ENCODE measurements at places on chromosomes 5 and 9.
A peak's percentile ranks its signal among the peaks of the same experiment; 100 is the strongest.

DNA sequence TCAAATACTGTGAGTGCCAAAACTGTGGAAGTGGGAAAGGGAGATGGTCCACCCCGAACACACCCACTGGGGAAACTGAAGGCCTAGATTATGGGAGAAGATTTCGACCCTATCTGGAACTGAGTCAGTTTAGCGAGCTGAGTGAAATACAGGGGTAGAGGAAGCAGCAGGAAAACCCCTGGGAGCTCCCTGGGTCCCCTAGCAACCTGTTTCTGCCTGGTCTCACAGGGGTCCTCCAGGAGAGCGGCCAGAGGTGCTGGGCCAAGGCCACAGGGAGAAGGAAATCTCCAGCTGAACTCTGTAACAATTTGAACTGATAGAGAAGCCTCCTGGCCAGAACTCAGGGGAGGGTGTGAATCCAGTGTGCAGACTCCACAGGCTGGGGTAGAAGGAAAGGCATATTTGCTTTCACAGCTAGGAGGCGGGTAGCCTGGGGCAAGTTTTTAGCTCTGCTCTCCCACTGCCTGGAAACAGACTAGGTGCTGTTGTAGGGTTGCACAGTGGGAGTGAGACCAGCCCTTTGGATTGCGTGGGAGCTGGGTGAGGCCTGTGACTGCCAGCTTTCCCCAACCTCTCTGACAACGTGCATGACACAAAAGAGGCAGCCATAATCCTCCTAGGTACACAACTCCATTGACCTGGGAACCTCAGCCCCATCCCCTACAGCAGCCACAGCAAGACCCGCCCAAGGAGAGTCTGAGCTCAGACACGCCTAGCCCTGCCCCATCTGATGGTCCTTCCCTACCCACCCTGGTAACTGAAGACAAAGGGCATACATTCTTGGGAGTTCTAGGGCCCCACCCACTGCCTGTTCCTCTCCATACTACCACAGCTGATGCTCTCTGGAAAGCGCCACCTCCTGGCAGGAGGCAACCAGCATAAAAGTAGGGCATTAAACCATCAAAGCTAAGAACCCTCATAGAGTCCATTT is 78.8 kb upstream of the GPBP1 start:
- peak; percentile 21 for DNase-seq

DNA sequence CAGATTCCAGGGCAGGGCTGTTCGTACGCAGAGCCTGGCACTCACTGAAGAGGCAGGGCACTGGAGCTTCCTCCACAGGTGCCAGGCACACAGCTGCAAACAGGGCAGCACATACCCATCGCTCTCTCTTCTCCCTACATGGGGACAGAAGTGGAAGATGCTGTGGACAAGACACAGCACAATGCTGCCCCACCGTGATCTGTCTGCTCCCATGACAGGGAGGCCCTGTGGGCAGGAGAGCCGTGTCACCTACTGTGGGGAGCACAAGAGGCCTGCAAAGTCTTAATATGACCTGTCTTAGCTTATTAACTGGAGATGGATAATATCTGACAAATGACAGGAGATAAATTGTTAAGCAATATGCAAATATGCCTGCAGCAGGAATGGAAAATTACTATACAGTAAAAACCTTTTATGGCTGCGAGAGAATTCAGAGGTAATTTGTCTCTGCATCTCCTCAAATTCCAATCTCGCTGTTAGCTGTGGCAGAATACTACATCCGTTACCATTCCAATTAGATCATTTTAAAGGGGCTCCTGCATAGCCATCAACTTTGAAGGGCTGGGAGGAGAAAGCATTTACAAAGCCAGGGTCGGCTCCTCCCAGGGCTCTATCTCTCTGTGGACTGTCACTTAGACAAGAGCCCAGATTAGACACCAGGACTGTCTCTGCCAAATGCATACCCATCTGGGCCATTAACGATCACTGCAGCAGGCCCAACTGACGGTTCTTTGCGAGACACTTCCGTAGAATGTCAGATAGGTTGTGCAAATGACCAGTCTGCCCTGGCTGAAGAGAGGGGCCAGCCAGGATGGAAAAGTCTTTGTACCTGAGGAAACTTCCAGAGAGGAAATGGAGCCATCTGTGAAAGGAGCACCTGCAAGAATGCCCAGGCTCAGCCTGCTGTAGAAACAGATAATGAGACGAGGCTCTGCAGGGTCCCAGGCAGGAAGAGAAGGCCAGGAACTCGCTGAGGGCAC is 90.7 kb upstream of the FSTL4 start:
- DNase-seq = no peak

GRCh38 chr5:44887722-44888121 is 79.0 kb downstream of the MRPS30 start:
- no peak for DNase-seq

GRCh38 chr9:90802386-90802985 is 867 bp downstream of the SYK start:
- DNase-seq = no peak

DNA sequence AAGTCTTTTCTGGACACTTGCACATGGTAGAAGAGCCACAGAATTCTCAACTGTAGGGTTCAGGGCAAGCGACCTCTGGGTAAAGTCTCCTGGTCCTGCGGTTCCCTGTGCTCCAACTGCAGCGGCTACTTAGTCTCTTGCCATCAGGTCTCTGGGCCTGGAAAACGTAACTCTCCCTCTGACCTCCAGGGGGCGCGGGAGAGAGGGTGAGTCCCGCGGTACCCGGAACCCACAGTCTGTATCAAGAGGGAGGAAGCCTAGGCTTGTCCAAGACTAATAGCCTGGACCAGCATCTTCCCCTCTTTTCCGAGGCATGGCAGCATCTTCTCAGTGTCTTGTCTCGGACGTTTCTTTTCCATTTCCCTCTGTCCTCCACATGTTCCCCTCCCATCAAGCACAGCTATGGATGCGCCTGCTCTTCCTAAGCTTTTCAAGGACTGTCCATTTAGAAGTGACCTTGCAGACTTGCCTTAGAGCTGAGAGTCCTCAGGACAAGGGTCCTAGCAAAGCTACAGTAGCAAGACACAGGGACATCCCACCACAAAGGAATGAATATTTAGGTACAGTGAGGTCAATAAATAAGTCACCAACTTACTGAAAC is 59.3 kb downstream of the FSTL4 start:
- peak; percentile 71 for DNase-seq

- no peak for DNase-seq
Observed at GRCh38 chr9:22463205-22463604, 16.6 kb downstream of the DMRTA1 start.

- DNase-seq = no peak
Observed at GRCh38 chr9:19940811-19941535, 152.1 kb upstream of the SLC24A2 start.

GRCh38 chr9:108282872-108283271 is 572.9 kb downstream of the ACTL7B start:
- no peak for DNase-seq

Measured in stimulated activated CD4-positive, alpha-beta T cell treated with anti-CD3 and anti-CD28 coated beads, Interleukin-15, amount 100 ng/mL, for 24 hours (primary cell).